ENCODE measurements at places on chromosomes 4 and X.

- DNase-seq: no peak
These were observed 360.2 kb downstream of the GLUD2 start for GRCh38 chrX:121407627-121408026.

DNA sequence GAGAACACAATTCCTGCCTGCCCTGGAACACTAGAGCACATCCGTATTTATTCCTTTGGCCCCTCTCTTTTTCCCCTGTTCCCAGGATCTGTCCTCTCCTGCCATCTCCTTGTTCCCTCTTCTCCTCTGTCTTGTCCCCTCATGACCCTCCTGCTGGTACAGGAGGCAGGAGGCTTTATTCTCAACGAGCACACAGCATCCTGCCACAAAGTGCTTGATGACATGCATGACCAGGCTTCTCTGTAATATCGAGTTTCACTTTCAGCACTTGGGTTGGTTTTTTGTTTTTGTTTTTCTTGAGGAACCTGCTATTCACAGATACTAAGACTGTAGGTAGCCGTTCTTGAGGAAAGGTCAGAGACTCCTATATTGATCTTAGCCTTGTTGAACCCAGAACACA is 35.3 kb downstream of the NALF2 start:
- DNase-seq: no peak

DNA sequence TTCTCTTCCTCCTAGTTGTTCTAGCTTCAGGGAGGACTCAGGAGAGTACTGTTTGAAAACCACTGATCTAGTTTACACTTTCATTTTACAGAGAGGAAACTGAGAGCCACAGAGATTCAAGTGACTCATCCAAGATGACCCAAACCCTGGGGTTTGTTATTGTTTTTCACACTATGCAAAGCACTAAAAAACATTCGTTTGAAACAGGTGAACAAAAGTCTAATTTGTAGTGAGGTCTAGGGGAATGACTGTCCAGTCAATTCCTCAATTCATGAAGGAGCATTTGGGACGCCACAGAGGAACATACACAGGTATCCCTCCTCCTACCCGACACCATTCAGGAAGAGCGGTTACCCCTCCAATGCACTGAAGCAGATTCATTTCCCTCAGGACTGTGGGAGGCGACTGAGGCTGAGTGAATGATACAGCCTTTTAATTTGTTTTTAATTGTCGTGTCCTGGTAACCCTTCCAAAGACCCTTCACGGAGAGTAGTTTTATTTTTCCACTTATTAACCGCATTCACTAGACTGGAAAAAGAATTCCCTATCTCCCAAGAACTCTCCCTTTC is 30.3 kb downstream of the TLR10 start:
- DNase-seq: no peak

DNA sequence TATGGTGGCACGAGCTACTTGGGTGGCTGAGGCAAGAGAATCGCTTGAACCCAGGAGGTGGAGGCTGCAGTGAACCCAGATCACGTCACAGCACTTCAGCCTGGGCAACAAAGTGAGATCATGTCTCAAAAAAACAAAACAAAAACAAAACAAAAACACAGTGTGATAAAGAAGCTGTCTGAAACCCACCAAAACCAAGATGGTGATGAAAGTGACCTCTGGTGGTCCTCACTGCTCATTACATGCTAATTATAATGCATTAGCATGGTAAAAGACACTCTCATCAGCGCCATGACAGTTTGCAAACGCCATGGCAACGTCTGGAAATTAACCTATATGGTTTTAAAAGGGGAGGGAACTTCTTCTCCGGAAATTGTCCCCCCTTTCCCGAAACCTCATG is 29.4 kb upstream of the OPHN1 start:
- no peak for DNase-seq

- no peak for DNase-seq
These were observed 126.9 kb upstream of the GPRIN3 start for GRCh38 chr4:89434364-89434988.

DNA sequence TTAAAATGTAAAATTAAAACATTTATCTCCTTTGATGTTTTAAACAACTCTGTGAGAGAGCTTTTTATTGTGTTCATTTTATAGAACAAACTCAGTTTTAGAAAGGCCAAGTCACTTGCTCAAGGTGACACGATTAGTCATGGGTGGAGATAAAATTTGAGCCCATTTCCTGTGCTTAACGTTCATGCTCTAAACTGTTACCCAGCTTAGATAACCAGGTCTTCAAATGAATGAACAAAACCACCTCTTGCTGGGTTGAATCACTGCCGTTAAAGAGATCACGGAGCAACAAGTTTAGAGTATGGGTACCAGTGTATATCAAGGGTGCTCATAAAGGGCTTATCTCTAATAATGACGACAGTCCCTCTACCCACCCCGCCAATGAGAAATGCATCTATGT is 10.2 kb upstream of the CASK start:
- no peak for DNase-seq

DNA sequence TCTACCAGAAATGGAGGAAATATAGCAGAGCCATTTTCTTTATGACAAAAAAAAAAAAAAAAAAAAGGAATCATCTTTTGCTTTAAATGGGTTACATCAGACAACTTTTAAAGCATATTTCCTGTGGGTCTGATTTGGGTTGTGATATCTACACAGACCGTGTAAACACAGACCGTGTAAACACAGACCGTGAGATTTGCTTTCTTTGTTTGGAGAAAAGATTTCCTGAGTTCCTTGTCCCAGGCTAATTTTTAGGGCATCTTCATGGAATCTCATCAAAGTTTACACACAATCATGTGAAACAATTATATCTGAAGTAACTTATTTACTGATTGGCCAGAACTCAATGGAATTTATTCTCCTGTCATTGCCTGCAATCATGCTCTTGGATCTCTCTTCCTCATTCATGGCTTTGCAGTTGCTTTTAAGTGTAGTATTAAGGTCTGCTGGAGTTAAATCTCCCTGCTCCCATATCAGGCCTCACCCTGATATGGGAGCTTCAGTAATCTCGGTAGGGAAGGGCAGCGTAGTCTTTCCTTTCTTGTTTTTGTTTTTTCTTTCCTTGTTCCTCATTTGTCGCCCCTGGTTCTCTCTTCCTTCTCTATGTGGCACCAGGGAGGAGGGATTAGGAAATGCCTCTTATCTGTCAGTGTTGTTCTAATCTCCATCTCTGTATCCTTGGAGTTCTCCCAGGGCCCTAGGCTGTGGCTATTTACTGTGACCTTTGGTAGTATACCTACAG is 248.6 kb upstream of the JADE1 start:
- DNase-seq: no peak

GRCh38 chrX:47814851-47815250 is 21.9 kb upstream of the ZNF81 start:
- DNase-seq: no peak

GRCh38 chr4:187726485-187726884 is 269.1 kb upstream of the ZFP42 start:
- no peak for DNase-seq

- DNase-seq: no peak
These were observed 106.4 kb downstream of the SH3BGRL start for GRCh38 chrX:81308086-81308829.

DNA sequence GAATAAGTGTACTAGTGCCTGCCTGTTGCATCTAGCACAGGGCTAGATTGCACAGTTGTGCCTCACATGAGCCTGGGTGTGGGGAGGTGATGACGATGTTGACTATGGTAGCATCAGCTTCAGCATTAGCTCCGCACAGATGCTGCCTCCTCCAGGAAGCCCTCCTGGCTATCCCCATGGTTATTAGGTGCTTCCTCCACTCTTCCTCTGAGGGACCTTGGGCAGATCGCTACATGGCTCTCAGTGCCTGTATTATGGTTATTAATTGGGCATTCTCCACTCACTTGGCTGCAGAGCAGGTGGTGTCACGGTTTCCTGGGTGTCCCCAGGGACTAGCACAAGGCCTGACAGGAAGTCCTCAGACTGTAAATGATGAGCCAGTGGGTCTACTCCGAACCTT is 325.6 kb downstream of the ARHGAP10 start:
- no peak for DNase-seq
